HEK293T (cell line): ENCODE measurements at places on chromosomes 11 and 22.
A peak's percentile ranks its signal among the peaks of the same experiment; 100 is the strongest.

DNA sequence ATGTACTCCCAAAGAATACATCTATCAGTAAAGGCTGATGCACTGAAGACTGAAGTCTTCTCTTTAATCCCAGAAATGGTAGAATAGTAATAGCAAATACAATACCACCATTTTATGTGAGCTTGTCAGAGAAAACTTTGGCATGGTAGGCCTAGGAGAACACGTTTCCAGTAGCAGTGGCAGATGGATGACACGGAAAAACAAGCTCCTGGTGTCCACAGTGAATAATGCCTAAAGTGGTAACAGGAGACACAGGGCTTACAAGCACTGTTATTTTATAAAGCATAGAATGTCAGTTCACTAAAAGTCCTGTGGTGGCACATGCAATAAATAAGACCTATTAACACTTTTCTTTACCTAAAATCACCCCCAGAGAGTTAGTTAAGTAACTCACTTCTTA is 277.6 kb downstream of the TTC28 start:
- DNase-seq = no peak

GRCh38 chr11:39724404-39724803 is 1735.0 kb downstream of the LRRC4C start:
- DNase-seq = peak; percentile 2

- no peak for DNase-seq
These were observed 29.4 kb upstream of the SMCO4 start for GRCh38 chr11:93572621-93573020.

DNA sequence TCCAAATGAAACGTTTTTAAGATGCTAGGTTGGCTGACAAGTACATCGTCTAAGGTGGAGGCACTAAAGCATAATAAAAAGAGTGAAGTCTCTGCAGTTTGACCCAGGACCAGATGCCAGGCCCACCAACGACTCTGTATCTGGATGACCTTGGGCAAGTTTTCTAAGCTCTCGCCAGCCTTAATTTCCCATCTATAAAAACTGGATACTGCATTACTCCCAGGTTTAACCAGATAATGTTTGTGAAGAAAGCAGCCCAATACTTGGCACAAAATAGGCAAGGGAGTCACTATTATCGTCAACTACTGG is 49.0 kb downstream of the FAM83F start:
- no peak for DNase-seq

- DNase-seq = no peak
These were observed 6.3 kb upstream of the PPP2R1B start for GRCh38 chr11:111772535-111772934.

DNA sequence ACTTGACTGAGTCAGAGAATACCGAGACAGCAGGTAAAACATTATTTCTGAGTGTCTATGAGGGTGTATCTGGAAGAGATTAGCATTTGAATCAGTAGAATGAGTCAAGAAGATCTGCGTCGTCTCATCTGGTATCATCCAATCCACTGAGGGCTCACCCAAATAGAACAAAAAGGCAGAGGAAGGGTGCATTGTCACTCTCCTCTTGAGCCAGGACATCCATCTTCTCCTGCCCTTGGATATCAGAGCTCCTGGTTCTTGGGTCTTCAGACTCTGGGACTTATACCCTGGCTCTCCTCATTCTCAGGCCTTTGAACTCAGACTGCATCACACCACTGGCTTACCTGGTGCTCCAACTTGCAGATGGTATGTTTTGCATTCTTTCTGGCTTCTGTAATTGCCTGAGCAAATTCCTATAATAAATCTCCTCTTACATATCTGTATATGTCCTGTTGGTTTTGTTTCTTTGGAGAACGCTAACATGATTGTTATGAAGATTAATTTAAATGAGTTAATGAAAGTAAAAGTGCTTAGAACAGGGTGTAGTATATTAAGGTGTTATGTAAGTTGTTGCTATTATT is 49.3 kb downstream of the ME3 start:
- DNase-seq = no peak

- DNase-seq = no peak
These were observed 4.0 kb downstream of the NAP1L4 start for GRCh38 chr11:2987881-2988861.

DNA sequence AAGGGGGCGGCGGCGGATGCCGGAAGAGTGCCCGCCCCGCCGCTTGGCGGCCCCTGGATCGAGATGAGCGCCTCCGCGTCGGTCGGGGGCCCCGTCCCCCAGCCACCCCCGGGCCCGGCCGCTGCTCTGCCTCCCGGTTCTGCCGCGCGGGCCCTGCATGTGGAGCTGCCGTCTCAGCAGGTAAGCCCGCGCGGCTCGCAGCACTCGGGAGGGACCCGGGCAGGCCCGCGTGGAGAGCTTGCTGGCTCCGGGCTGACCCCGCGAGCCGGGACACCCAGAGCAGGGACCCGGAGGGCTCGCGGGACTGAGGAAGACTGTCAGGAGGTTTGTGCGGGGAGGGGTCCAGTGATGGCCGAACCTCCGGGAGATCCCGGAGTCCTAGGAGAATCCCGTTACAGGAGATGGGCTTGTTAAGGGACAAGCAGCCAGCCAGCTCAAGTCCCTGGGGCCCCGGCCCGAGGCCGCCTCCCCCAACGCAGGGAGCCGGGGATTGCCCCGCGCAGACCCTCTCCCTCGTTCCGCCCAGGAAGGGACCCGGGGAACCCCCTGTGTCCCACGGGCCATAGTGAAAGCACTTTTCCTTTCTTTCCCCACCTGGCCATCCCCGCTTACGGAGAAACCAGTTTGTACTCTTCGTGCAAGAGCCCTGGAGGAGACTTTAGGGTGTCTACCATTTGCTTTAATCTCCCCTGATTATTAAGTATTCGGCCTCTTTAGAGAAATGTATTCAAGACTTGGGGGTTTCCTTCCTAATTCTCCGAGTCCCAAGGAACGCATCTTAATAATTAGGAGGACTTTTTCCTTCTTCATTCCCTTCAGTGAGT is 547 bp downstream of the UVRAG start:
- peak; percentile 51 for DNase-seq

DNA sequence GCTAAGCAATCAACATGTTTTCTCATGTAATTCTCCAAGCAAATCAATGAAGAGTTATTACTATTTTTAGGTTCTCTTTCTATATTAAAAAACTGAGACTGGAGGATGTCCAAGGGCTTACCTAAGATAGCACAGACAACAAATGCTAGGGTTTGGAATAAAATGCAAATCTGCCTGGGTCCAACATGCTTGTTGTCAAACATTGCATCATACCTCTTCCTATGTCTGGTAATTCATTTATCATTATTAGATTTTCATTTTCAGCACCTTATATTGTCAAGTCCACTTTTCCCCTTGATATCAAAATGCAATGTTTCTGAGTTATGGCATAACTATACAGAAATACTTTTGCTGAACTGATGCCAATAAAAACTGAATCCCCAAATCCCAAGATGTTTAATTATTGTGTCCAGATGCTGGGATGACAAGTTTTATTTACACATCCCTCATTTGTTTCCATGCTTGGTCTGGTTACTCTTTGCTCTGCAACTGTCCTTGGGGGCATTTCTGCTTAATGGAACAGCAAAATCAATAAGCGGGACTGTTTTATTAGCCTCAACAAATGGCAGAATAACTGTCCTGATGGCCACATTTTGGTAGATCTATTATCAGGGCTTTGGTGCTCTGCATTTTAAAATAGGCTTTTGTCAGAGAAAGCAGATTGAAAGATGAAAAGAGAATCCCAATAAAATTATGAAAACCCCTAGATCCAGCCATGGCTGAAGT is 86.0 kb downstream of the C11orf87 start:
- no peak for DNase-seq

GRCh38 chr22:21446827-21447690 is 20.1 kb upstream of the TMEM191C start:
- DNase-seq = no peak

DNA sequence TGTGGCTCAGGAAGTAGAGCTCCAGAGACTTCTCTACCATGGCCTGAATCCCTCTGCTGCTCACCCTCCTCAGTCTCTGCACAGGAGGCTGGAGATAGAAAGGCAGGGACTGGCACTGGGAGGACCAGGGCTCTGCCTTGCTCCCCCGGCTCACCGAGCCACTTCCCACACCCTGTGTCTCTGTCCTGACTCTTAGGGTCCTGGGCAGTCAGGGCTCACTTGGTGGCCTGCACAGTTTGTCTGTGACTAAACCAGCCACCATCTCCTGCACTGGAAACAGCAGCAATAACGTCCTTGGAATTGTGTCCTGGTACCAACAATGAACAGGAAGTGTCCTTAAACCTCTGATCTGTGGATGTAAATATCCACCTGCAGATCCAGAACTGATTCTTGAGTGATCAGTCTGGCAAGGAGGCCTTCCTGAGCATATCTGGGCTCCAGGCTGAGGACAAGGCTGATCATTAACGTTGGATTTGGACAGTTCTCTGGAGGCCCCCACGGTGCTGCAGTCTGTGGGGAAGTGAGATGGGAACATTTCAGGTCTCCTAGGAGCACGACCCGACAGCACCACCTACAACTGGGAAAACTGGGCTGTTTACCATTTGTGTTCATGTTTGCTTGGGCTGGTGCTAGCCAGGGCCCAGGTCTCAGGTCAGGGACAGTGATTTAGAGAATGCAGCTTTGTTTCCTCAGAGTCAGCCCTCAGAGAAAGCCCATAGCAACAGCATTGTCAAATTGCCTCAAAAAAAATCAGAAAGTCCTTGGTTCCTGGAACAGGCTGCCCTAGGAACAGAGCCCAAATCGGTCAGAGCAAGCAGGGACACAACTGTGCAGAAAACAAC is 82.5 kb downstream of the ZNF280B start:
- no peak for DNase-seq

DNA sequence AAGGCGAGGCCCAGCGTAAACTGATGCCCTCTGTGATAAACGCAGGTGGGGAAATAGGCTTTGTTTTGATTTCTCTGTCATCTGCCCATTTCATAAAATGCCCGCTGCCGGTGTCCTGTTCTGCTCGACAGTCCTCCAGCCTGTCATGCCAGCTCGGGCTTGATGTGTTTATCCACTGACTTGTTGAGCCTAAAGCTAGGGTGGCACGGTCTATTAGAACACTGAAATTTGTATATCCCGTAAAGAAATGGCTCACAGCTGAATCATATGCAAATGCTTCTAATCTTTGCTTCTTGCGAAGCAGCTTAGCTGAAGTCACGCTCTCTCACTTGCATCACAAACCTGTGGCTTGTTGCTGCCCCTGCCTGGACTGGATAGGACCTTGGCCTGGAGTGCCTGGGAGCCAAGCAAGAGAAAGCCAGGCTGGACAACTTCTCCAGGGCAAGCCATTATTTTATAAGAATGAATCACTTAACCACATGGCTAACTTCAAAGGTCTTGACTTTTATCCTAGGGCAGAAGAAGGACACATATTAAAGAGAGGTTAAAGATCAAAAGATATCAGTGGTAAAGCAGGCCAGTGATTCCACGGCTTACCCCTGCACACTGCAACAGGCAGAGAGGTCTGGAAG is 33.1 kb downstream of the EHF start:
- no peak for DNase-seq

GRCh38 chr22:45180146-45180679 is 16.5 kb downstream of the NUP50 start:
- no peak for DNase-seq
